ENCODE measurements at places on chromosomes 1 and 21.
A peak's percentile ranks its signal among the peaks of the same experiment; 100 is the strongest.

GRCh38 chr1:238649200-238649599, 737.2 kb upstream of the CHRM3 start:
- no peak for DNase-seq

- DNase-seq = no peak
Measured at GRCh38 chr1:9689971-9690381, 38.4 kb downstream of the PIK3CD start.

DNA sequence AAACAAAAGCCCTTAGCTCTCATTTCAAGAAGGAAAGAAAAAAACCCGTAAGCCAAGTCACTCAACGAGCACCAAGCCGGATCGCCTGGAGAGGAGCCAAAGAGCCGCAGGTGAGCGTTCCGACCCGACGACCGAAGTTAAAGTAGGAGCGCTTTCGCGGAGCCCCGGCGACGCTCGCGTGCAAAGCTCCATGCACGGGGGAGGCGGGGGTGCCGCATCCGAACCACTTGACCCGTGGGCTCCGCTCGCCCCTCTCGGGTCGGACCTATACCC, 382 bp downstream of the GPBP1L1 start:
- peak; percentile 49 for DNase-seq

GRCh38 chr1:160009081-160009480, 22.7 kb downstream of the PIGM start:
- DNase-seq = no peak

- no peak for DNase-seq
Measured at GRCh38 chr1:35559317-35559944, 1.8 kb downstream of the NCDN start.

GRCh38 chr1:93729502-93729901, 47.9 kb upstream of the BCAR3 start:
- no peak for DNase-seq

All from activated CD8-positive, alpha-beta memory T cell treated with anti-CD3 and anti-CD28 coated beads for 1 hour (primary cell).